ENCODE measurements at places on chromosomes 3 and 15. TPM values are rescaled to one million over a fixed set of nuclear protein-coding genes. Genes with fewer than 3 reads are reported as not detected.

The C3orf49 gene
- not detected for polyA plus RNA-seq

The PYGO1 gene
- 7.2 TPM for polyA plus RNA-seq

The ZBTB11 gene
- 8.7 TPM for polyA plus RNA-seq

The RASGRF1 gene
- polyA plus RNA-seq = not detected

GRCh38 chr15:95442107-95442719, 888.3 kb upstream of the NR2F2 start:
- DNase-seq = peak; percentile 12
- no peak overlapping the region for H3K4me3 ChIP-seq
- H3K27me3 ChIP-seq = no peaks in the 10 kb centered on the region
- H3K4me1 ChIP-seq = peaks cover 17% of the 10 kb centered on the region
- H3K27ac ChIP-seq = no peak overlapping the region
- no peaks in the 10 kb centered on the region for H3K36me3 ChIP-seq

GRCh38 chr3:192930577-192930976, 12.9 kb upstream of the MB21D2 start:
- H3K4me3 ChIP-seq = no peak overlapping the region
- H3K36me3 ChIP-seq = no peaks in the 10 kb centered on the region
- no peak overlapping the region for H3K27ac ChIP-seq
- DNase-seq = no peak
- peaks cover 17% of the 10 kb centered on the region for H3K27me3 ChIP-seq
- no peaks in the 10 kb centered on the region for H3K4me1 ChIP-seq

DNA sequence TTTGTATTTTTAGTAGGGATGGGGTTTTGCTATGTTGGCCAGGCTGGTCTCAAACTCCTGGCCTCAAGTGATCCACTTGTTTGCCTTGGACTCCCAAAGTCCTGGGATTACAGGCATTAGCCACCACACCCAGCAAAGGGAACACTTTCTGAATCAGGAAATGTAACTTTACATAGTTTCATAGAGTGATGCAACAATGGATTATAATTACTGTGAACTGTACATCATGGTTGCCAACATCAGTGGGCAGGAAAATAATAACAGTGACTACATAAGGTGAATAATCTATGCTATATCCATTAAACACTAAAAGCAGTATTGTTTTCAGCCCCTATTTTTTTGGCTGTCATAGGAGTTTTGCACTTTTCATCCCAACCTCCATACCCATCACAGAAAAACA, 5.0 kb upstream of the KPNA1 start:
- H3K27me3 ChIP-seq = no peaks in the 10 kb centered on the region
- H3K4me3 ChIP-seq = no peak overlapping the region
- no peaks in the 10 kb centered on the region for H3K36me3 ChIP-seq
- DNase-seq = peak; percentile 23

DNA sequence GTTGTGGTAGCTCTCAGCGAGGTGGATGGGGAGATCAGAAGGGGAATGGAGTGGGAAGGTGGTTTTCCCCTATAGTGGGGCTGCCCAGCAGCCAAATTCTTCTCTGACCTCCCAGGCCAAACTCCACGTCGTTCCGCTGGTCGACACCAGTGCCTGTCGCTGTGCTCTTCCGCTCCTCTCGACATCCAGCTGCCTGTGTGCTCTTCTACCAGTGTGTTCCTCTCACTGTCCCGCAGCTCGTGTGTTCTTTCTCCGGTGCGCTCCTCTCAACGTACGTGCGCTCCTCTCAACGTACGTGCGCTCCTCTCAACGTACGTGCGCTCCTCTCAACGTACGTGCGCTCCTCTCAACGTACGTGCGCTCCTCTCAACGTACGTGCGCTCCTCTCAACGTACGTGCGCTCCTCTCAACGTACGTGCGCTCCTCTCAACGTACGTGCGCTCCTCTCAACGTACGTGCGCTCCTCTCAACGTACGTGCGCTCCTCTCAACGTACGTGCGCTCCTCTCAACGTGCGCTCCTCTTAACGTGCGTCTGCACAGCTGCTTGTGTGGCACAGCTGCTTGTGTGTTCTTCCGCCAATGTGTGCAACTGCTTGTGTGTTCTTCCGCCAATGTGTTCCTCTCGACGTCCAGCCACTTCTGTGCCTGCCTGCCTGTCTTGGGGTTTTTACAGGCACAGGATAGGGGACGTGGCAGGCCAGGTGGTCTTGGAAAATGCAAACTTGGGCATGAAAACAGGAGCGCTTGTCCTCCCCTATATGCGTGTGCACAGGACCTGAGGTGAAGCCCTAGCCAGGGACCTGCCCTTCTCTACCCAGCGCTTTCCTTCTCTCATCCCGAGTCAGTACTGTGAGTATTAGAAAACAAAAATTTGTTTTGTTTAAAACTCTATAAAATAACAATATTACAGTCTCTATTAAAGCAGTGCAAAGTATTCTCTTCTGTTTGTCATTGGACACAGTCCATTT, 991.1 kb downstream of the GBE1 start:
- no peaks in the 10 kb centered on the region for H3K27me3 ChIP-seq
- H3K36me3 ChIP-seq = no peaks in the 10 kb centered on the region
- peak overlapping the region; percentile 46 for H3K4me3 ChIP-seq
- H3K4me1 ChIP-seq = no peaks in the 10 kb centered on the region
- H3K27ac ChIP-seq = peak overlapping the region; percentile 34
- DNase-seq = peak; percentile 39

GRCh38 chr3:170656284-170656683, 70.4 kb upstream of the SLC7A14 start:
- no peaks in the 10 kb centered on the region for H3K4me1 ChIP-seq
- no peaks in the 10 kb centered on the region for H3K27me3 ChIP-seq
- no peak overlapping the region for H3K27ac ChIP-seq
- DNase-seq = no peak

GRCh38 chr15:69973102-69973714, 124.5 kb downstream of the TLE3 start:
- peak; percentile 61 for DNase-seq
- peaks cover 13% of the 10 kb centered on the region for H3K27me3 ChIP-seq
- H3K4me1 ChIP-seq = no peaks in the 10 kb centered on the region
- no peak overlapping the region for H3K27ac ChIP-seq
- no peak overlapping the region for H3K4me3 ChIP-seq

- H3K27ac ChIP-seq = peak overlapping the region; percentile 6
- no peaks in the 10 kb centered on the region for H3K36me3 ChIP-seq
- H3K27me3 ChIP-seq = no peaks in the 10 kb centered on the region
These were observed 51.4 kb downstream of the FLNB start for GRCh38 chr3:58059349-58060321.

- H3K4me3 ChIP-seq = no peak overlapping the region
- H3K27me3 ChIP-seq = no peaks in the 10 kb centered on the region
- peaks cover 9% of the 10 kb centered on the region for H3K4me1 ChIP-seq
- no peak for DNase-seq
These were observed 15.5 kb upstream of the SRP14 start for GRCh38 chr15:40054605-40054854.

DNA sequence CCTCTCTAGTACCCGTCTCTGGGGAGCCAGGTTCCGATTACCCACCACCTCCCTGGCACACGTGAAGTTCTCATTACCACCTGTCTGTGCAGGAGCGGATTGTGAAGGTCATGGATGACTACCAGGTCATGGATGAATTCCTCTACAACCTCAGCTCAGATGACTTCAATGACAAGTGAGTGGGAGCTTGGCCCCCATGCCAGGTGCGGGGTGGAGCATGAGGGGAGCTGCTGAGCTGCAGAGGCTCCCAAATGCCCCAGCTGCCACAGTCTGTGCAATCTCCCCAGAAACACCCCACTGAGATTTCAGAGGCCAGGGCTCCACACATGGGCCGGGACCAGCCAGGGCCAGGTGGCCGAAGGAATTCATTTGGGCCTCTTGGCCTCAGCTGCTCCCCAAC, 34.3 kb downstream of the DNAH1 start:
- H3K4me3 ChIP-seq = no peak overlapping the region
- H3K4me1 ChIP-seq = no peaks in the 10 kb centered on the region
- H3K36me3 ChIP-seq = no peaks in the 10 kb centered on the region
- DNase-seq = no peak

DNA sequence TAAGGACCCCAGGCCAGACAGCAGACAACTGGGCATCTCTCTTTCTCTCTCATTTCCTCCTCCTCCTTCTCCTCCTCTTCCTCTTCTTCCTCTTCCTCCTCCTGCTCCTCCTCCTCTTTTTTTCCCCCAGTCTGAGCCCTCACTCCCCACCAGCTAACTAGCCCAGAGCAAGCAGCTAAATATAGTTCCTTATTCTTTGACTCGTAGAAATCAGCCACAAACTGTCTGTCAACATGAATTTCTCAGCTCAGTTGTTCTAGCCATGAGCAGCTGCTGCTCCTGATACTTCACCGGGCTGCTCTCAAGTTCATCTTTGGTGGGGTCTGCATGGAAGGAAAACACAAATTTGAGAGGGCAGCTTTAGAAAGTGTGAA, 19.2 kb upstream of the LOXL1 start:
- no peak overlapping the region for H3K27ac ChIP-seq
- no peaks in the 10 kb centered on the region for H3K36me3 ChIP-seq
- peak; percentile 23 for DNase-seq
- H3K27me3 ChIP-seq = no peaks in the 10 kb centered on the region
- H3K4me3 ChIP-seq = no peak overlapping the region

DNA sequence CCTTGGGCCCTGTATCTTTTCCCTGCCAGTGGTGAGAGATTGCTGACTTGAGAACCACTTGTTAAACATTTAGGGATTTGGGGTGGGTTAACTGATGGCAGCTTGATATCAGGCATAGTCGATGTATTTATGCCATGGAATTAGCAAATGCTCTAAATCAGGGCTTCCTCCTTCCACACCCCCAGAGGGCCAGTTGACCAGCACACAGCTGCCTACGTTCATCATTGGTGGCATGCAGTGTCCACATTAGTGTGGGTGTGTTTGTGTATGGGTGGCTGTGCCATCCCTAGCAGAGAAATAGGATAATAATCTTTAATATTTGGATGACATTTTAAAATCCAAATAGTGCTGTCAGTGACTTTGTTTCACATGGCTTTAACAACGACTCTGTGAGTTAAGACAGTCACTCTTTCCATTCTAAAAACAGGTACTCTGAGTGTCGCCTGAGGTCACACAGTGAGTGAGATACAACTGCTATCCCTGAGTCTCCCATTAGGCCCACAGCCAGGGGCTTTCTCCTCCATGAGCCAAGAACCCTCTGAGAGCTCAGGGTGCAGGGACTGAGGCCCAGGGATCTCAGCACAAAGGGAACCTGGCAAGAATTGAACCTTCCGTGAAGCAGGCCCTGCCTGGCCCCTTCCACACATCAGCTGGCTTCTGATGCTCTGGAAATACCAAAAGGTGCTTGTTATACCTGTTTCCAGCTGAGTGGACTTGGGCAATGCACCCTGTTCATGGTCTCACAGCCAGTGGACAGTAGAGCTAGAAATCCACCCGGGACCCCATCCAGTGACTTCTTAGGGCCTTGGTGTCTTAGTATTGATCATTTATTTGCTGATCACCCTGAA, 4.3 kb upstream of the LTF start:
- DNase-seq = no peak
- H3K4me3 ChIP-seq = no peak overlapping the region
- H3K27me3 ChIP-seq = peaks cover 30% of the 10 kb centered on the region
- H3K27ac ChIP-seq = no peak overlapping the region
- H3K36me3 ChIP-seq = no peaks in the 10 kb centered on the region

DNA sequence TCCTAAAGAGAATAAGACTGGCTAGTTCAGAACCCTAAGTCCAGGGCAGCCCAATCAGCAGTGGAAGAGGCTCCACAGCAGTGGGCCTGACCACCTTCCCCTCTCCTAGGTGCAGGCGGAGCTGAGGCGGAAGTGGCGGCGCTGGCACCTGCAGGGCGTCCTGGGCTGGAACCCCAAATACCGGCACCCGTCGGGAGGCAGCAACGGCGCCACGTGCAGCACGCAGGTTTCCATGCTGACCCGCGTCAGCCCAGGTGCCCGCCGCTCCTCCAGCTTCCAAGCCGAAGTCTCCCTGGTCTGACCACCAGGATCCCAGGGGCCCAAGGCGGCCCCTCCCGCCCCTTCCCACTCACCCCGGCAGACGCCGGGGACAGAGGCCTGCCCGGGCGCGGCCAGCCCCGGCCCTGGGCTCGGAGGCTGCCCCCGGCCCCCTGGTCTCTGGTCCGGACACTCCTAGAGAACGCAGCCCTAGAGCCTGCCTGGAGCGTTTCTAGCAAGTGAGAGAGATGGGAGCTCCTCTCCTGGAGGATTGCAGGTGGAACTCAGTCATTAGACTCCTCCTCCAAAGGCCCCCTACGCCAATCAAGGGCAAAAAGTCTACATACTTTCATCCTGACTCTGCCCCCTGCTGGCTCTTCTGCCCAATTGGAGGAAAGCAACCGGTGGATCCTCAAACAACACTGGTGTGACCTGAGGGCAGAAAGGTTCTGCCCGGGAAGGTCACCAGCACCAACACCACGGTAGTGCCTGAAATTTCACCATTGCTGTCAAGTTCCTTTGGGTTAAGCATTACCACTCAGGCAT, 33.7 kb downstream of the VIPR1 start:
- DNase-seq = peak; percentile 34
- H3K36me3 ChIP-seq = no peaks in the 10 kb centered on the region
- H3K4me3 ChIP-seq = no peak overlapping the region
- no peaks in the 10 kb centered on the region for H3K27me3 ChIP-seq

- no peak for DNase-seq
- no peak overlapping the region for H3K4me3 ChIP-seq
- no peaks in the 10 kb centered on the region for H3K4me1 ChIP-seq
- no peaks in the 10 kb centered on the region for H3K36me3 ChIP-seq
These were observed 376.1 kb upstream of the MCTP2 start for GRCh38 chr15:93855181-93855826.

GRCh38 chr3:131716007-131716406, 213.2 kb upstream of the MRPL3 start:
- no peaks in the 10 kb centered on the region for H3K27me3 ChIP-seq

DNA sequence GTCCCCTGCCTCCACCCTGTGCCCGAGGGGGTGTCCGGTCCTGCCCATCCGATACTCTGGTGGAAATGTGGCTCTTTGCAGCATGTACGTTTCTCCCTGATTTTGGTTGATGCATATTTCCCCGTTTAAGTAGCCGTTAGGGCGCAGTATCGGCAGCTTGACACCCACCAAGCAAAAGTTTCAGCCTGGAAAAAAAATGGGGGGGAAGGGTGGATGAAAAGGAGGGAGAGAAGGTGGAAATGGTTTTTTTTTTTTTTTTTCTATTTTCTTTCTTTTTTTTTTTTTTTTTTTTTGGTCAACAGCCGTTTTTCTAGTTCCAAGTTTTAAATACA, 1.3 kb downstream of the RAP2B start:
- DNase-seq = no peak
- peak overlapping the region; percentile 67 for H3K4me3 ChIP-seq
- no peaks in the 10 kb centered on the region for H3K27me3 ChIP-seq

DNA sequence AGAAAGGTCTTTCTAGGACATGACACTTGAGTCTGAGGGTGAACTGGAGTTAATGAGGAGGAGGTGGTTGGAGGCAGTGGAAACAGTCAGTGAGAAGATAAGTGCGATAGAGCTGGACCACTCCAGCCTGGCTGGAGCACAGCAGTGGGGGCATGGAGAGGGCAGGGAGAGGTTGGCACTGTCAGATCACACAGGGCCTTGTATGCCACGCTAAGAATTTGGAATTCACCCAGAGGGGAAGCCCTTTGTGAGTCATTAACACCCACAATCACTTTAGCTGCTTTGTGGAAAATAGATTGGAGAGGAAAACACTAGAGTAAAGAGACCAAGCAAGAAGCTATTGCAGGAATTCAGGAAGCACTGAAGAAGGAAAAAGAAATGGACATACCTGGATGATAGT, 83.3 kb downstream of the ZNF621 start:
- no peak overlapping the region for H3K4me3 ChIP-seq
- no peaks in the 10 kb centered on the region for H3K27me3 ChIP-seq
- no peaks in the 10 kb centered on the region for H3K36me3 ChIP-seq
- DNase-seq = peak; percentile 21
- no peak overlapping the region for H3K27ac ChIP-seq

GRCh38 chr15:90205050-90205848, 4.1 kb downstream of the SEMA4B start:
- H3K27me3 ChIP-seq = no peaks in the 10 kb centered on the region
- no peak for DNase-seq
- no peak overlapping the region for H3K4me3 ChIP-seq
- H3K36me3 ChIP-seq = no peaks in the 10 kb centered on the region
- no peak overlapping the region for H3K27ac ChIP-seq
